ENCODE measurements at places on chromosomes 2 and 18.

GRCh38 chr18:80046431-80046830, 12.2 kb downstream of the RBFA start:
- DNase-seq = no peak

DNA sequence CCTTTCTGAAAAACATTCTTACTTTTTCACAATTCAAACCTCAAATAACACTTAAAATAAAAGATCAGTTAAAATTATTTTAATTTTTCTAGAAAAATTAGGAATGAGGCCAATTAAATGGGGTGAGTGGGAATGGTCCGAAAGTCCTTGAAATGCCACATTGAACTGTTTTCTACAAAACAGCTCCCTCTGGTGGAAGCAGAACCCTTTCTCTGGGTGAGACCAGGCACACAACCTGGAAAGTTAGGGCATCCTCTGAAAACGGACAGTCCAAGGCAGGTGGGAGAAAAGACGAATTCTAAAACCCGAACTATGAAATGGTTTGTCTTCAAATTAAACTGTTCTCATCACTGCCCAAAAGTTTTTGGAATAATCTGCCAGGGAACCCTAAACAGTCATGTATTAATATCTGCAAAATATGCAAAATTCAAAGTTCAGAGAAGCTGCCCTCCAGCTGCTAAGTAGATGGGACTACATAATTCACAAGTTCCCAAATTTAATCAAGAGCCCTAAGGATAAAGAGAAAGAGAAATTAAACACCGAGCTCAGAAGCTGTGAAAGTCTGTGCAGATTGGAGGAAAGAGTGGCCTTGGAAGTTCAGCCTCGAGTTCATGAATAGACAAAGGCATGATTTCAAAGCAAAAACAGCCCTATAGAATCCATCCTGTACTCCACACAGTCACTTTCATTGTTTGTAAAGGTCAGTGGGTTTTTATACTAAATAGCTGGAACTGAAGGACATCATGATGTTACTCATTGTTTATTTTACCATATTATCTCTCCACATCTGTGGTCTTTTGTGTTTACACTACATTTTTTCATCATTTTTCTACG, 108.3 kb downstream of the PIEZO2 start:
- peak; percentile 89 for DNase-seq

DNA sequence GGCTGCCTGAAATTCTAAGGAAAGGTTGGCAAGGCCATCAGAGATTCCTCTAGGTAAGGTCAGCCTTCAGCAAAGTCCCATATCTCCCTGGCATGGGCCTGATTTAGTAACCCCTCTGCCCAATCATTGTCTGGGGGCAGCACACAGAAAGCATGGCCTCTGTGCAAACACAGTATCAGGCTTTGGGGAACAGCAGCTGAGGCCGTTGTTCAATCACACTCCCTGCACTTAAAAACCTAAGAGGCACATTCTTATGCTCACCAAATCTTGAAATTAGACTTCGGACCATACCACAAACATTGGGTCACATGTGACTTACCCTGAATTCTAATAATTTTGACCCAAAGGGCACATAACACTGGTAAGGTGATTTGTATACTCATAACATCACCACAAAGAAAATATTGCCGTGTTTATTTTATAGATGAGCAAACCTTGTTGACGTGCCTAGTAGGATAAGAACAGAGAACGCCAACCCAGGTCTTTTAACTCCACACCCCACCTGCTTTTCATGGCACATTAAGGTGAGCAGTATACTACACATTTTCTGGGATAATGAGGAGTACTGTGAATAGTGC, 212.7 kb downstream of the HNMT start:
- no peak for DNase-seq

- no peak for DNase-seq
Observed at GRCh38 chr2:46751897-46752296, 163.7 kb downstream of the MCFD2 start.

DNA sequence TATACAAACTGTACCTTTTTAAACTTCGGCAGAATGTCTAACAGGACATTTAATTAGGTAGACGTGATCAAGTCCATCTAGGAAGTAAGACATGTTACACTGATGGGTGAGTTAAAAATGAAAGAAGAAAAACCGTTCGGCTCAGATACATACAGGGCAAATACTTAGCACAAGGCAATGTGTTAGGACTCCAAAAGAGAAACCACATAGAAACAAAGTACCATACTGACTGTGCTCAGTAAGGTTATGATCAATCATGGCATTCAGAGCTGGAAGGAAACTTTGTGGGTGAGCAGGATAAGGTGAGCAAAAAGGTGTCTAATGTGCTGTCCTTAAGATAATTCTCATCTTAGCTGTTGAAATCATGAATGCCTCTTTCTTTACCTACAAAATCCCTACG, 211.9 kb downstream of the STK39 start:
- no peak for DNase-seq

DNA sequence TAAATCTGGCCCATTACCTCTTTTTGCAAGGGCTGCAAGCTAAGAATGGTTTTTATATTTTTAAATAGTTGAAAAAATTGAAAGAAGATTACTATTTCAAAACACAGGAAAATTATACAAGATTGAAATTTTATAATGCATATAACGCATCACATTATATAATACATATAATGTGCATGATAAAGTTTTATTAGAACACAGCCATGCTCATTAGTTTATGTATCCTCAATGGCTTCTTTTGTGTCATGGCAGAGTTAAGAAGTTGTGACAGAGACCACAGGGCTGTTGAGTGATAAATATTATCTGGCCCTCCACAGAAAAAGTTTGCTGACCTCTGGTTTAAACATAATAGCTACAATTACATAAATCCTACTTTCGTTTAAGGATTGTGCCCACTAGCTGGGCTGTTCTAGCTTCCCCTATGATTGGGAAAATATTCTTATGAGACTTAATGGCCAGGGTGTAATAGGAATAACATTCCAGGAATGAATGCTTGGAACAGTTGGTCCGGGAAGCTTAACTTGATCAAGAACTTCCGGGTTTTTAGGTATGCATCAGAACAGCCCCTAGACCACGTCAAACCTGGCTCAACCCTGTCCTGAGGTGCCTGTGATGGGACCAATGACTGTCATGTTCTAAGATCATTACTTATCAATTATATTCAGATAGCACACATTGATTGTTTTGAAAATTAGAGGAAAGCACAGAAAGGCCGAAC, 98.7 kb upstream of the LPIN2 start:
- no peak for DNase-seq

DNA sequence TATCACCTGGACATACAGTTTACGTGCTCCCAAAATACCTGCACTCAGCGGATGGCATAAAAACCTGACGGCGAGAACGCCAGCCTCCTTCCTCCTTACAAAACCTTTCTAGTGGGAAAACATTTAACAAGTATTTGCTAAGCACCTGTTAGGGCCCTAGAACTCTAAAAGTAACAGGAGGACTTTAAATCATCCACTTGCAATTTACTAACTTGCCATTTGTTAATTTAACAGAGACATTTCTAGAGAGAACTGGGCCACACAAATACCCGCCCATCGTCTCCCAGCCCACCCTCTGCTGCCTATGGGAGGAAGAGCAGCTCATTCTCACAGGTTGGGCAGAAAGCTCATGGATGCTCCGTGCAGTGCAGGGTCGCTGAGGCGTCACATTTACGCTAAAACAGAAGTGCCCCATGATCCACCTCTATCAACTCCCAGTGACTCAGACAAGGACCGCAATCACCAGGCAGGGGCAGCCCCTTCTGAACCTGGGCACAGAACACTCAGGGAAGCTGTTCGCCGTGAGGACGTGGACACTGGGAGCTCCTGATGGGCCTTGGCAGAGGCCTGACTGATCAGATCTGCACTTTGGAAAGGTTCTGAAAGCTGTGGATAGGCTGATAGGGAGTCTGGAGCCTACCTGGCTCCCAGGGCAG, 106.9 kb downstream of the HDAC4 start:
- no peak for DNase-seq

- peak; percentile 67 for DNase-seq
Observed at GRCh38 chr2:10124538-10125045, 2.1 kb downstream of the RRM2 start.

DNA sequence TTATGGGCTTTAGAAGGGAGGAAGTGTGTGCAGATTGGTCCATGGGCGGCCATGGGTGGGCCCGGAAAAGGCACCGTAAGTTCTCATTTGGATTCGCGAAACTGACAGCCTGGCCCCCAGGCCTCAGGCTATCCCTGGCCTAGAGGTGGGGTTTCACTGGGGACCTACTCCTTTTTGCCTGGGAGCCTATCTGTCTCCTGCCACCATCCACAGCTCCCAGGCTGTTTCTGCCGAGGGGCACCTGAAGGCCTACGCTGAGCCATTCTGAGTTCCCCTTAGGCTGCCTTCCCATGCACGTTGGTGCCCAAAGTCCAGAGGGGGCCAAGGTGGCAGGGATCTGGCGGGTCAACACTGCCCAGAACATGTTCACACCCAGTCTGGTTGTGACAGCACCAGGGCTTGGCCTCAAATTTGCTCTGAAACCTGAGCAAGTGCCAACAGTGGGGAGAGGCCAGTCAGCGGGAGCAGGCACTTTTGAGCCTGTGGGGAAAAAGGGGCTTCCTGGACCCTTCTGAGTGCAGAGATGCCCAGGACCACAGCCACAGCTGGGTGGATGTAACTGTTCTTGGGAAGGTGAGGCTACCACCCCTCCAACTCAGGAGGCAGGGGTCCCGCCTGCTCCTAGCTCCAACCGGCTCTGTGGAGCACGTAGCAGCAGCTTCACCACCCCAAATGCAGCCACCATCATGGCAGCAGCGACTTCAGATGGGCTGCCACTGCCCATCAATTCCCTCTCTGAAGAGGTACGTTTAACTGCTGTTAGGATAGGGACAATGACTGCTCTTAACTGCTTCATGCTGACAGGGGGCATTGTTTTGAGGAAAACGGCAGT, 73.6 kb upstream of the ZNF804A start:
- no peak for DNase-seq

- no peak for DNase-seq
Observed at GRCh38 chr2:212271583-212271982, 267.0 kb downstream of the ERBB4 start.

DNA sequence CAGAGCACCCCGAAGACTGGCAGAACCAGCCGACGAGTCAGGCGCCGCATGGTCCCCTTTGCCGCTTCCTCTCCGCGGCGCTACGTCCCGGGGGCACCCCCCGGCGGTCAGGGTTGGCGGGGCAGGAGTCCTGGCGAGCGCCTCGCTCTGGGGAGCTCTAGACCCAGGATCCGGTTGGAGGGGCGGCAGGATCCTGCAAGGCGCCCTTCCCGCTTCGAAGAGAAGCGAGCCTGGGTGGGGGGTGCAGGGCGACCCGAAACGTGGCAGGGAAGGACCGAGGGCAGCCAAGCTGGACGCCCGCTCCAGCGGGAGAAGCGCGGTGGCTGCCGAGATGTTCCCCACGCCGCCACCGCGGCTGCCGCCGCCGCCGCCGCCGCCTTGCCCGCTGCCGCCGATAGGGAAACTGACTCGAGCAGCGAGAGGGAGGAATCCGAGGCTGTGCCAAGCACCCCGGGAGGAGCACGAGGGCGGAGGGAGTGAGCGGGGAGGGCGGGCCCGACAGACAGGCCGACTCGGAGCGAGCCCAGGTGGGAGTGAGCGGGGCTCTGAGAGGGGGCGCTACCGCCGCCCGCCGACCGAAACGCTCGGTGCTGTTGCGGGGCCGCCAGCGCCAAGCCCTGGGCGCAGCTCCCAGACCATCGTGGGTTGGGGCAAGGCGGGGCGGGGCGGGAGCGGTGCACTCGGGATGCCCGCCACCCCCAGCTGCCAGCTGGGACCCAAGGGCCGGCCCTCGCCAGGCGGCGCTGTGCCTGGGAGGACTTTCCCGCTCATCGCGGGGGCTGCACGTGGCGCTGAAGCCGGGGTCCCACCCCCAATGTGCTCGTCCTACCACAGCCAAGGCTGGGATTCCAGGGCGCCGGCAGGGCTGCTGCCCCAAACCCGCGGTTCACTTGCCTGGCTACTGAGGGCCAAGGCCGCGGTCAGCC, at the start of gene GALNT14:
GALNT14 (minus strand) TSS at position 404 of the 926 bp plus-strand sequence; CDS start at position 50, 354 bp downstream.
- no peak for DNase-seq

DNA sequence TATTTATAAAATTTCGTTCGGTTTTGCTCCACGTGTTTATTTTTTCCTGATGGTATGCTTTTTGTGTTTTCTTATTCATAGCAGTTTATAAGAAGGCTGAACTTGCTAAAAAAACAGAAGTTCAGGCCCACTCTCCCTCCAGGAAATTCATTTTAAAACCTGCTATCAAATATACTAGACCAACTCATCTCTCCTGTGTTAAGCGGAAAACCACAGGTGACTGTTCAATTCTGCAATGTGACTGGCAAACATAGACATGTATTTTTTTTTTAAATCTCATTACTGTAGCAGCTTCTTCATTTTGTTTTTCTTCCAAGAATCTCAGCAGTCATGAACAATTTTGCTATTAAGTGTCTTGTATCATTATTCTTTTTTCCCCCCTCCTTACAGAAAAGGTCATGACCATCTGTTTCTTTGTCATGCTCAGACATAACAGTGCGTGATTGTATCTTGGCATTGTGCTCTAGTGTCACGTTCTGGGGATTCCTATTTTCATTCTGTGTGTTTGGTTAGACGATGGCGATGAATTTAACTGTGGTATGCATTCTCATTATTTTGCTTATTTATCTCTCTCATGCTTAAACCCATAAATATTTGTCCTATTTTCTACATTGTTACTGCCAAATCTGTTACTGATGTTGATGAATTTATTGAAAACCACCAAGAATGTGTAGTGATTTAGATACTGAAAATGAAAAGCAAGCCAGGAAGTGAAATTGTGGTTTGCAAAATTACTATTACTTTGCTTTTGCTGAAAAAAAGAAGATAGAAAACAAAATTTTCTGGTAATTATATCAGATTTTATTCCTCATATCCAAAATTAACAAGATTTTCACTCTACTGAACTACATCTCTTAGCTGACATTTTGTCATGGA, 74.6 kb upstream of the UNC80 start:
- DNase-seq = peak; percentile 12

DNA sequence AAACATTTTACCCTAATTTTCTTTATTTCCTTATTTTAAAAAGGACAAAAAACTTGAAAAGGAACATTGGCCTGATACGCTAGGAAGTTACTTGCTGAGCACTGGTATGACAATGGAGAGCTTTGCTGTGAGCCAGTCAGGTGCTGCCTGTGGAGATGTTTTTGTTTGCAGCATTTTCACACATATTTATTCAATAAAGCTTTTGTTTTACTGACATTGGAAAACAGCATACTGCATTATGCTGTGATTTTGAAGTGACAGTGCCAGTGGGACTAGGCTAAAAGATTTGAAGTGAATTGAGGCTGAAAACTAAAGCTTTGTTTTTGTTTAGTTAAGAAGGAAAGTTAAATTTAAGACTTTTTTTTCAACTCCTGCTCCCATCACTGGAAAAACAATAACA, 470.7 kb upstream of the ZEB2 start:
- DNase-seq = no peak

GRCh38 chr18:8834881-8835280, 129.5 kb downstream of the MTCL1 start:
- no peak for DNase-seq
